ENCODE measurements at places on chromosomes 2 and 18.

DNA sequence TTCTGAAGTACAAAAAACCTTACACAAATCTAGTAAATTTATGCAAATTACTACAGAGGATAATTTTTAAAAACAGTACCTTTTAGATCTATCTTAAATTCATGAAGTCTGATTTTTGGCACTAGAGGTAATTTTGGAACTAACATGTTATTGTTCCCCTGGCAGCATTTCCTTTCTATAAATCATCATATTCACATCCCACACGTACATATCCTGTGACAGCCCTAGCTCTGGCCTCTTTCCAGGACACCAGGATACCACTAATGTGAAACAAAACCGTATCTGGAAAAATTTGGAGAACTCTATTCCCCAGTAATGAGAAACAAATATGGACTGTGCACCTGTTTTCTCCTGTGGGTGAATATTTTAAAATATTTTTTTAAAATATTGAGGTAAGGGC, 14.0 kb upstream of the BIRC6 start:
- no peak for DNase-seq

DNA sequence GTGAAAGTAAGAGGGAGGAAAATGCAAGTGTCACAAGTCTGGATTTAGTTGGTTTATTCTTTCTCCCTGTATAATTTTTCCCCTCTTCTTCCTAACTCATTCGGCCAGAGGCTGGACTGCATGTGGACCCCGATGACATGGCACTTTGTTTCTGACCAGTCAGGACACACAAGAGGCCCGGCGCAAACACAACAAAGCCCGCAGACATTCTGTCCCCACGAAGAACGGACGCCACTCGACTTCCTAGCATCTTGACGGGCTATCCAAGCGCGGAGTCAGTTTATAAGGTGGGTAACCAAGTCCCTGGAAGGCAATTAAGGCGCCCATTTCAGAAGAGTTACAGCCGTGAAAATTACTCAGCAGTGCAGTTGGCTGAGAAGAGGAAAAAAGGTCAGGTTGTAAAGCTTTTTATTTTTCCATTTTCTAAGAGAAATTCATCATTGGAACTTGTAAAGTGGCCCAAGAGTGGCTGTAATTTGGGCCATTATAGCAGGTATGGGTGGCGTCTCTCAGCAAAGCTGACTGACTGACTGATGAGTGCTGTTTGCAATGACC, at the start of gene TPO:
Gene TPO (plus strand): TSS at position 308 of the 555 bp plus-strand sequence. CDS start 946 bp downstream, outside the sequence.
- DNase-seq = no peak

- DNase-seq = no peak
These were observed 29.6 kb upstream of the KCNG3 start for GRCh38 chr2:42523341-42523740.

- no peak for DNase-seq
These were observed 127.9 kb upstream of the SEC11C start for GRCh38 chr18:59011786-59012185.

- no peak for DNase-seq
These were observed 225.8 kb downstream of the PIEZO2 start for GRCh38 chr18:10923551-10924070.

DNA sequence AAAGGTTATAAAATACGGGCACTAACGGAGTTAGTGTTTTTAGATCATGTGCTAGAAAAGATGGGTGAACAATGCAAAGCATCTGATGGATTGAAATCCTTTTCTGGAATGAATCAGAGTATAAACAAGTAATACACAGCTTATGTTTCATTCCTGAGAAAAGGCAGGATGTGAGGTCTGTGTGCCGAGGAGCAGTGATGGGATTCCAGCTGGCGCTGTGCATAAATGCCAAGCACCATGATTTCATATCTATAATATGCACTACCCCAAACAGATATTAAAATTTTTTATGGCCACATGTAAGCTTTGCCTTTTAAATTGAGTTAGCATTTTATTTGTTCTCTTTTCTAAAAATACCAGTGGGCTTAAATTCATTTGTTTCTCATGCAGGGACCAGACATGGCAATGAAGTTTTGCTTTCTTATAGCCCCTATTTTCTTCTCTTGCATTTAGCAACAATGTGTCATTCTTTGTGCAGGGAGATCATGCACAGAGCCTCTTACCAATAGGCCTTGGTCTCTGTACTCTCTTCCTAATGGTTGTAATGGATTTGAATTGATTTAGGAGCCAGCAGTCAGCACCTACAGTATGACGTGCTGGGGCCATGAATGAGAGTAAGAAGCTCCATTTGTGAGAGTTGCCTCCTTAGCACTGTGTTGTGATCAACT, 323.9 kb downstream of the SLC8A1 start:
- no peak for DNase-seq

DNA sequence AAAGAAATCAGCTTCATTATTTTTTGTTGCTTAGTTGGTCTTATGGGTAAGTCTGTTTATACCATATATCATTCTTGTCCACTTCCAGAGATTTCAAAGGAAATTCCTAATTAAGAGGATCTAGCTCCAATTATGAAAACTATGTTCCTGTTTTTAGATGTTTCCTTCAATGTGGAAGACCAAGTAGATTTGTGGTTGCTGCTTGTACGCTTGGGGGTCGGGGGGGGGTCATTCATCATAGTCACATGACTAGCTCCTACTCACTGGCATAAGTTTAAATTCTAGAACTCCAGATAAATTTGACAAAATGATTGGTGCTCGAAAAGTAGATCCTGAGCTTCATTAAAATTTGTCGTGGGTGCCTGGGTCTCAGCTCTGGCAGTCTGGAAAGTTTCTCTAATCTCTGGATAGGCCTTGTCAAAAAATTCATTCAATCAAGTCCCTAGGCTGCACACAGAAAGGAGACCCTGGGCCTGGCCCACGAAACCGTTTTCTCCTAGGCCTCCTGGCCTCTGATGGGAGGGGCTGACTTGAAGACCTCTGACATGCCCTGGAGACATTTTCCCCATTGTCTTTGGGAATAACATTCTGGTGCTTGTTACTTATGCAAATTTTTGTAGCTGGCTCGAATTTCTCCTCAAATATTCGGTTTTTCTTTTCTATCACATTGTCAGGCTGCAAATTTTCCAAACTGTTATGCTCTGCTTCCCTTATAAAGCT, 62.5 kb downstream of the MEP1B start:
- no peak for DNase-seq

GRCh38 chr18:44988821-44989587, 308.3 kb downstream of the SETBP1 start:
- DNase-seq = no peak

DNA sequence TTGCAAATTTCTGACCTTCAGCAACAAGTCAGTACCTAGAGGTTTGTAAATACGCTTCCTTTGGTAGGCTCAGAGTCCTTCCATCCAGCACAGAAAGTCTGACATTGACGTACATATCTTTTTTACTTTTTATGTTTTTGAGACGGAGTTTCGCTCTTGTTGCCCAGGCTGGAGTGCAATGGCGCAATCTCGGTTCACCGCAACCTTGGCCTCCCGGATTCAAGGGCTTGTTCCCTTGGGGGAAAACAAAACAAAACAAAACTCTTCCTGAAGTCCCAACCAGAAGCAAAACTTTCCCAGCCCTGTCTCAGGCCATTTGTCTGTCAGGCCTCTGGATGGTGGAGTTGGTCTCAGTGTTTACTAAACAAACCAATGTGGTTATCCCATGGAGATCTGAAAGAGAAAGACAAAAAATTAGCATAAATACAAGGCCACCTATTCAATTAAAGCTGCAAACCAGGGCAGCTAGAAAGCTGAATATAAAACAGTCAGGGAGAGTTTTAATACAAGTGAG, 29.6 kb upstream of the ATL2 start:
- no peak for DNase-seq

GRCh38 chr2:178345951-178346350, 105.0 kb downstream of the PRKRA start:
- DNase-seq = no peak

GRCh38 chr2:166180951-166181812, 53.4 kb upstream of the SCN1A start:
- DNase-seq = no peak

DNA sequence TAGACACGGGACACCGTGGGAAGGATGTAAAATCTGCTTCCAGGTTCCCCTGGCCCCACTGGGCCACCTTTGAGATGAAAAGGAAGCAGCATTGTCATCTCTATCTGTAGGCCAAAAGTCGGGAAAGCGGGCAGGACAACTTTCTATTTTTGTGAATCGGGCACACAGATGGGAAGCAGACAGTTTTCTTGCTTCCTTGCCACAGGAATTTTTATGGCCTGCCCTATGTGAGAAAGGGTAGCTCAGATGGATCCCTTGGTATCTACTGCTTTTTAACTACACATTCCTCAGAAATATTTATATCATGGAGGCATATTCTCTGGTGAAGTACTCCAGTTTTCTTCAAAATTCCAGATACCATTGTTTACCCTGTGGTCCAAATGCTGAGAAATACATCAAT, 735.5 kb downstream of the CBLN2 start:
- no peak for DNase-seq

- no peak for DNase-seq
These were observed 168.1 kb downstream of the SETBP1 start for GRCh38 chr18:44848644-44849335.

DNA sequence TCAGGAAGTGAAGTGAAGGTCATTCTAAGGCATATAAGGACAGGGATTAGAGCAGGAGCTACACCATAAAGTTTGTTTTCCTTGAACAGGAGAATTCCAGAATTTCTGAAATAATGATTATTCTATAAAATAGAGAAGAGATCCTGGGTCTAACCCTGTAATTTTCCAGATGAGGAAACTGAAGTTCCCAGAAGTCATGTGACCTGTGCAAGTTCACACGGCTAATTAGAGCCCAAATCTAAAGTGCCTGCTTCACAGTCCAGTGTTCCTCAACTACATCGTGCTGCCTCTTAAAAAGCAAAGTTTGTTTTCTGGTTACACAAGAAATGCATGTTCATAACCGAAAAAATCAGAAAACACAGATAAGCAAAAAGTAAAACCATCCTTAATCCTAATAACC, 34.9 kb downstream of the PLB1 start:
- no peak for DNase-seq

DNA sequence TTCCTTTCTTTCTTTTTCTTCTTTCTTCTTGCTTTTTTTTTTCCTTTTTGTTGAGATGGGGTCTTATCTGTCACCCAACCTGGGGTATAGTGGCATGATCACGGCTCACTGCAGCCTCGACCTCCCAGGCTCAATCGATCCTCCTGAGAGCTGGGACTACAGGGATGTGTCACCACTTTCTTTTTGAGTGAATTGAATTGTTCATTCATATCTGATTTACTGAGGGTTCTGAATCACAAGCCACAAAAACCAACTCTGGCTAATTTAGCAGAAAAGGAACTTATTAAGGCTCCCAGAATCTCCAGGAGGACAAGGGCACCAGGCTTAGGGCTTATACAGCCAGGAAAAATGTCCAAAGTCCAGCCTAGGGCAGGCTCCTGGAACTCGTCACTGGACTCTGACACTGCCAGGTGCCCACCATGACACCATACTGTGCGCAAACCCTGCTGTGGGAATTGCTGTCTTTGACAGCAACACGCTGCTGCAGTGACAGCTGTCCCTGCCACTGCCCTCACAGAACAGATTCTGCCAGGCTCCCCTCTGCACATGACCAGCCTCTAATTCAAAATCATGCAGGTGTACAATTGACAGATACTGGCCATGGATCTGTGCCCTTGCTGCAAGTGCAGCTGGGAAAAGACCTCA, 42.9 kb upstream of the EML6 start:
- DNase-seq = no peak

- no peak for DNase-seq
These were observed 361.5 kb upstream of the RAB12 start for GRCh38 chr18:8247700-8248099.

DNA sequence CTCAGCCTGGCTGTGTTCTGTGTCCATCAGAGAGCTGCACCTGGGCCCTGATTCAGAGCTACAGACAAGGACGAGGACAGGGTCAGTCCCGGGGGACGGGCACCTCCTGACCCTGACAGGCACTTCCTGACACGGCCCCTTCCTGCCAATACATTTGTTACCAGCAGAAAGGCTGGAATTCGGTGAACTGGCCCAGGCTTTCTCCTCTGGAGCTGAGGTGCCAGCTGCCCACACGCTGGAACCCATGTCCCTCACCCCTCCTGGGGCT, 12.3 kb upstream of the ZNF519 start:
- no peak for DNase-seq

DNA sequence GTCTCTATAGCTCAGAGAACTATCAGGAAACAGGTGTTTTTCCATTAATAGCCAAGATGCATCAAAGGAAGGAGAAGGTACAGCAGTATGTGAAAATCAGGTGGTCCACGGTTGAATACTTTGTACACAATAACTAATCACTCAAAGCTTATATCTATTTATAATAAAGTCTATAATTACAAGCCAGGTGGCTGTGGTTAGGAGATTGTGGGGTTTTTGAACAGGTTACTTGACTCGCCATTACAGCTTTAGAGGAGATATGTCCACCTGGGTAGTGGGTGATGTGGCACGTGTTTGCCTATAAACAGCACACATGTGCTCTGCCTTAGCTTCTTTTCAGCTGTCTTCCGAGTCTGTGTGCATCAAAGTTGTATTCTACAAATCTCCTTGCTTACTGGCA, 892.2 kb upstream of the ZEB2 start:
- no peak for DNase-seq

- DNase-seq = no peak
These were observed 132.0 kb downstream of the VWC2L start for GRCh38 chr2:214542866-214543265.

GRCh38 chr18:543447-544078, 36.6 kb upstream of the CETN1 start:
- DNase-seq = no peak

DNA sequence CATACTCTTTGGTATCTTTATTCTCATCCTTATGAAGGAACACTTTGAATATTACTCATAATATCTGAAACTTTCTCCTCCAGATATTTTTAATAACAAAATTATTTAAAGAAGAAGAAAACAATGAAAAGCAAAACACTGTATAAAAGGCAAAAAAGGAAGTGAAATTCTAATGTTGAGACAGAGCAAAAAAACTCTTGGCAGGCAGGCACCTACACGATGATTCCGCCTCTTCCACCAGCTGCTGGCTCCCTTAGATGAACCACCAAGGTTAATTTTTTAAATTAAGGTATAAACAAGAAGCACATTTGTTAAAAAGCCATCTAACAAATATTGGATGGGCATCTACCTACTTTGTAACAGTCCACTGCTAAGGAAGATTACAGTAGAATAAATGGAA, 434.7 kb downstream of the EPHA4 start:
- DNase-seq = no peak

DNA sequence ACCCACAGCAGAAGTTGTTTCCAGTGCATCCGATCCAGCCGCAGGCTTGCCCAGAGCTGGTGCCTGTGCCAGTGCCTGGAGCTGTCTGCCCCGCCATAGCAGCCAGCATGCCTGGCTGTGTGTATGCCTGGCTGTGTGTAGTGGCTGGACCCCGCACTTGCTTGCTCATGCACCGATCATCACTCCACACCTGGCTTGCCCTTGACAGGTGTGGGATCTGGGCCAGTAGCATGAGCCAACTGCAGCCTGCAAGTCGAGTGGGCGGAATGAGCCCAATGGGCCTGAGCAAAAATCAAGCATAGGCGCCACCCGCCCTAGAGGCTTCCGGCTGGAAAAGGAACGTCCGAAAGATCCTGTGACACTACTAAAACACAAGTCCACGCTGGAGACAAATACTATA, 74.5 kb downstream of the EPB41L3 start:
- DNase-seq = no peak

GRCh38 chr18:50696929-50697328, 122.9 kb downstream of the MRO start:
- no peak for DNase-seq

GRCh38 chr2:185978634-185979407, 240.2 kb downstream of the FSIP2 start:
- DNase-seq = no peak
